Transverse colon (tissue), 4 donors: ENCODE measurements at places on chromosomes 7 and 10. TPM values are rescaled to one million over a fixed set of nuclear protein-coding genes. Genes with fewer than 3 reads are reported as not detected.

The SLC26A3 gene
- 1,864 TPM for total RNA-seq

The IDI2 gene
- total RNA-seq = not detected

The CLRN3 gene
- 167 TPM for total RNA-seq

The TAC1 gene
- 2.7 TPM for total RNA-seq

The ADIRF gene
- 43.4 TPM for total RNA-seq

The CNNM1 gene
- total RNA-seq = 0.41 TPM

DNA sequence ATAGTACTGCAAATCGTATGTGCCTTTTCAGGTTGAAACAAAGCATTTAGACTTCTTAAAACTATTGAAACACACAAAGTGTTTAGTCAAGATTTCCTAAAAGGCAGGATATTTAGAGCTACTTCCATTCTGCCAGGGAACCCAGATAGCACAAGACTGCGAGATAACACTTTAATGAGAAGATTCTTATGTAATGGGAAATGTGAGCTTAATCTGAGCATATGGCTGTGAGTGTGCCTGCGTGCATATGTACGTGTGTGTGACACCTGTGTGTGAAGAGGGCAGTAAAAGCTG is 14.3 kb upstream of the JCAD start:
- no peak for DNase-seq
- no peaks in the 10 kb centered on the region for H3K4me1 ChIP-seq
- H3K27ac ChIP-seq = no peak overlapping the region

DNA sequence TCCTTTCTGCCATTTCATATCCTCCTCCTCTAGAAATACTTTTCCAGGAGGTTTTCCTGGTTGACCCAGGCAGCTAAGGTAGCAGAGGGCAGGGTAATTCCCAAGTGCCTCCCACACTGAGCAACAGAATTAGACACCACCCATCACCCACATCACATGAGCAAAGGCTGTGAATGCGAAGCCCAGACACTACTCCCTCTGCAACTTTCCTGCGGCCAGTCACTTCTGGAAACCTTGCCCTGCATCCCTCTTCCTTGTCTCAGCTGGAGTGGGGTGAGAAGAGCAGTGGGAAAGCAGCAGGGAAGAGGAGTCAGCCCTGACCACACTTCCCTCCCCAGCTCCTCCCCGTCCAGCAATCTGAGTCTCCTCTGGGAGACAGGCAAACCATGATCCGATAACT is 15.2 kb downstream of the TMEM176B start:
- no peak overlapping the region for H3K4me3 ChIP-seq
- H3K27me3 ChIP-seq = no peaks in the 10 kb centered on the region
- H3K27ac ChIP-seq = peak overlapping the region; percentile 83

- H3K36me3 ChIP-seq = no peaks in the 10 kb centered on the region
- H3K4me3 ChIP-seq = no peak overlapping the region
- no peak overlapping the region for H3K27ac ChIP-seq
- no peaks in the 10 kb centered on the region for H3K27me3 ChIP-seq
- H3K4me1 ChIP-seq = no peaks in the 10 kb centered on the region
- no peak for DNase-seq
These were observed 12.6 kb downstream of the MYPN start for GRCh38 chr10:68121852-68122251.

DNA sequence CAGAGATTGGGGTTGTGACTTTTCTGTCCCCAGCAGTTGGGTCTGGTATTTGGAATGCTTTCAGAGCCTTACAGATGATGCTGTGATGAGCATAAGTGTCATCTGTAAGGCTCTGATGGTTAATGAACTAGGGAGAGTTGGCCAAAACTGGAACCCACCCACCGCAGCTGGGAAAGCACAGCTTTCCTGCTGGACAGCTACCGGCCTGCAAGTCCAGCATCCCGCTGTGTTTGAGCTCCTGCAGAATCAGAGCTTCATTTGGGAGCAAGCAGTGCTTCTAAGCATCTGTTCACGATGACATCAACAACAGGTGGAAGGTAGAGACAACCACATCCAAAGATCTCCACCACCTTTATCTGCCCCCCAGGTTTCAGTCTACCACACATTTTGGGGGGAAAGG is 11.7 kb downstream of the UCN3 start:
- DNase-seq = no peak
- H3K27me3 ChIP-seq = peaks cover 3% of the 10 kb centered on the region
- no peaks in the 10 kb centered on the region for H3K36me3 ChIP-seq
- no peaks in the 10 kb centered on the region for H3K4me1 ChIP-seq
- H3K27ac ChIP-seq = no peak overlapping the region

DNA sequence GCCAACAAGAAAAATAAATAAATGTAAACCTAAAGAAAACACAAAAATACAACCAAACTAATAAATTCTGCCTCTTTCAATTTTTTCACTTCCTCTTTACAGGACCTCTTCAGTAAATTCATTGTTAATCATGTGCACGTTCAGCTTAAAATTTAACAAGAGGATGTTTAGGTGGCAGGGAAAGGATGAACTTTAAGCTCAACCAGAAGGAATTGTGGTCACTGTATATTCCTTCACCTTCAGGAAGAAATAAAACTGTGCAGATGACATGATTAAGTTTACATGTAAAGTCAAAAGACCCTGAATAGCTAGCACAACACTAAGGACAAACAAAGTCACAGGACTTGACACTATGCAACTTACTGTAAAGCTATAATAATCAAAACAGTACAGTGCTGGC is 33.0 kb downstream of the KIF5B start:
- H3K4me1 ChIP-seq = peaks cover 7% of the 10 kb centered on the region
- no peak overlapping the region for H3K4me3 ChIP-seq
- H3K27ac ChIP-seq = no peak overlapping the region
- DNase-seq = no peak

DNA sequence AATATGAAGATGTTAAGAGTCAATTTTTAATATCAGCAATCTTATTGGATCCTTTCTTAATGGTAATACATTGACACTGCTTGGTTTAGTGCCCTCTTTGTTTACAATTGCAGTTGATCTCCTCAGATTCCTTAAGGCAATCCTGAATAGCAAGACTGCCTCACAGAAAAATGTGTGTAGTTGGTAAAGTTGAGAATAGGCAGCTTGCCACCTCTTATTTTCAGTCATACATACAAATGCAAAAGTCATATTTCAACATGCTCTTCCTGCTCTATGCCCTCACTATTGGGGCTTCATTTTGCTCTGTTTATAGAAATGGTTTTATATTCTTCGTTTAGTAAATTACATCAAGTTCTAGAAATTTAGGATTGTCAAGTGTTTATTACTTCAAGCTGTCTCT is 661.1 kb upstream of the ANKRD30A start:
- no peak overlapping the region for H3K4me3 ChIP-seq
- H3K27me3 ChIP-seq = no peaks in the 10 kb centered on the region
- no peak for DNase-seq
- H3K4me1 ChIP-seq = no peaks in the 10 kb centered on the region

- no peaks in the 10 kb centered on the region for H3K27me3 ChIP-seq
- no peak overlapping the region for H3K4me3 ChIP-seq
- H3K4me1 ChIP-seq = peaks cover 29% of the 10 kb centered on the region
- H3K36me3 ChIP-seq = no peaks in the 10 kb centered on the region
- H3K27ac ChIP-seq = no peak overlapping the region
- no peak for DNase-seq
These were observed 39.0 kb downstream of the TNRC18 start for GRCh38 chr7:5384618-5385017.

DNA sequence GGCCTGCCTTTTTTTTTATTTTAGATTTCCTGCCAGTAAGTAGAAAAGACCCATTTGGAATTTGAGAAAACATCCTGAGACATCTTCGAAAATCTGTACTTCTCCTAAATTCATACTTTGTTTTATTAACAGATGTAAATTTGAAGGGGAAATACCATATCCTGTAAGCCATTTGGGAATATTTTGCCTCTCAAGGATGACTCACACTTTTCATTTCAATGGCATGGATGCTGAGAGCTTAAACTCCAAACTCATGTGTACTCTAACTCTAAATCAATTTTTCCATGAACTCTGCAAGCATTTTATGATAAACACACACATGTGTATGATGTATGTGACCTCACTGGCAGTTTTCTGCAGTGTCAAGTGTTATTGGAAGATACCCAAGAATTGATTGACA is 89.0 kb downstream of the SEMA3A start:
- H3K36me3 ChIP-seq = no peaks in the 10 kb centered on the region
- H3K4me1 ChIP-seq = no peaks in the 10 kb centered on the region
- DNase-seq = no peak
- H3K27me3 ChIP-seq = no peaks in the 10 kb centered on the region
- no peak overlapping the region for H3K27ac ChIP-seq

- H3K27me3 ChIP-seq = no peaks in the 10 kb centered on the region
- no peak overlapping the region for H3K4me3 ChIP-seq
- H3K27ac ChIP-seq = no peak overlapping the region
- H3K4me1 ChIP-seq = no peaks in the 10 kb centered on the region
- H3K36me3 ChIP-seq = no peaks in the 10 kb centered on the region
These were observed 676.3 kb upstream of the STEAP1 start for GRCh38 chr7:89477991-89478390.

GRCh38 chr10:61830846-61831273 is 70.6 kb upstream of the ARID5B start:
- no peaks in the 10 kb centered on the region for H3K36me3 ChIP-seq
- no peak overlapping the region for H3K27ac ChIP-seq
- H3K4me1 ChIP-seq = peaks cover 12% of the 10 kb centered on the region
- no peak for DNase-seq

DNA sequence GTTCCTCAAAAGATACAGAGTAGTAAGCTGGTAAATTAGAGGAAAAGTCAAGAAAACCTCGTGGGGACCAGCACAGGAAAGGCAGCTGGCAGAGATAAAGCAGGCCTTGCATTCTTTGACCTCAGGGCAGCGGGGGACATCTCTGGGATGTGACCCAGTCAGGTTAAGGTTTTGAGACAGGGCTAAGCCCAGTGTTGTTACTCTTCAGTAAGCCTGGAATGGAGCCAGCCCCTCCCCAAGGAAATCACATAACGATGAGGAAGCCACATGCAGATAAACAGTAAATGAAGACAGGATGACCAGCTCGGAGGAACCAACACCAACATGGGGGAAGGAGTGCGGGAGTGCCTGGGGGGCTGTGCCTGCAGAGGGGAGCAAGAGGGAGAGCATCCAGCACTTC is 99.6 kb downstream of the JAZF1 start:
- H3K4me3 ChIP-seq = no peak overlapping the region
- no peak overlapping the region for H3K27ac ChIP-seq
- no peaks in the 10 kb centered on the region for H3K27me3 ChIP-seq
- no peaks in the 10 kb centered on the region for H3K36me3 ChIP-seq
- DNase-seq = peak; percentile 24

- no peak overlapping the region for H3K4me3 ChIP-seq
- H3K27ac ChIP-seq = peak overlapping the region; percentile 78
- peaks cover 13% of the 10 kb centered on the region for H3K4me1 ChIP-seq
These were observed 53.5 kb upstream of the TNS3 start for GRCh38 chr7:47635091-47636080.

GRCh38 chr10:90857635-90858460 is at the start of gene HTR7:
Gene HTR7 (minus strand): TSS chr10:90858039. CDS start chr10:90857671, 368 bp downstream.
- peak within 1 kb of the TSS; percentile 74 for H3K27ac ChIP-seq
- DNase-seq = peak; percentile 57
- H3K4me1 ChIP-seq = peaks cover 3% of the 10 kb centered on the region
- H3K4me3 ChIP-seq = peak within 1 kb of the TSS; percentile 67

- peak; percentile 54 for DNase-seq
- peak overlapping the region; percentile 56 for H3K27ac ChIP-seq
- no peaks in the 10 kb centered on the region for H3K27me3 ChIP-seq
- no peaks in the 10 kb centered on the region for H3K4me1 ChIP-seq
- H3K4me3 ChIP-seq = no peak overlapping the region
These were observed 307.4 kb upstream of the AOAH start for GRCh38 chr7:37031571-37032257.

- no peaks in the 10 kb centered on the region for H3K36me3 ChIP-seq
- DNase-seq = no peak
- H3K4me3 ChIP-seq = no peak overlapping the region
- no peaks in the 10 kb centered on the region for H3K4me1 ChIP-seq
- peaks cover 3% of the 10 kb centered on the region for H3K27me3 ChIP-seq
These were observed 33.6 kb downstream of the CTNNA3 start for GRCh38 chr10:67662415-67662814.

GRCh38 chr10:121058082-121058481 is 206.9 kb downstream of the WDR11 start:
- H3K4me3 ChIP-seq = no peak overlapping the region
- no peak for DNase-seq
- H3K27ac ChIP-seq = no peak overlapping the region
- H3K36me3 ChIP-seq = no peaks in the 10 kb centered on the region

DNA sequence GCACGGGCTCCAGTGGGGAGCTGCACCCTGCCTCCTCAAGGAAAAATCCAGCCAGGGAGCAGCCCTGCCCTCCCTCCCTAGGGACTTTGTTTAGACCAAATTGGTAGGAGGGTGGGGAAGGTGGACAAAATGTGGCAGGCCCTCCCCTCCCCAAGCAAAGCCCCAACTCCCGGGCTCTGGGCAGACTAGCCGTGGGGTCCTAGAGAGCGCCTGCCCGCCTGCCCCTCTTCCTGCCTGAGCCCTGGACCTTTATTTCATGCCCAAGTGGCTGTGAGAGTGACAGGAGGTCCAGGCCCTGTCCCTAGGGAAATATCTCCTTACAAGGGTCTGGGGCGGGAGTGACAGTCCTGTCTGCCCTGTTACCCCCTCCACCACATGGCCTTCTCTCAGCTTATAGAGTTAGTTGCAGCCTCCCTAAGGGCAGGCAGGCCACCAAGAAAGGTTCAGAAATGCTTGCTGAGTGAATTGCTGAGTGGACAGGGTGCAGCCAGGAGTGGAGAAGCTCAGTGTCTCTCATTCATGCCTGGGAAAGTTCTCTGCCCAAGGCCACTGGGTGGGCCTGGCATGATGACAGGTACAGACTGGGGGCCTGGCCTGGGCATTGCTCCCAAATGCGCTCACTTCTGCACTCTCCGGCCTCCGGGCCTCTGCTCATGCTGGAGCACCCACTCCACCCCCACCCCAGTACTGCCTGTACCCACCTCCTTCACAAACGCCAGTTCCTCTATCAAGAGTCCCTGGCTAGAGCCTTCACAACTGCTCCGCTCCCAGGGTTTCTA is 25.2 kb downstream of the DNAJB12 start:
- peaks cover 56% of the 10 kb centered on the region for H3K4me1 ChIP-seq
- DNase-seq = no peak
- no peaks in the 10 kb centered on the region for H3K36me3 ChIP-seq
- H3K27ac ChIP-seq = no peak overlapping the region
- H3K4me3 ChIP-seq = no peak overlapping the region
- no peaks in the 10 kb centered on the region for H3K27me3 ChIP-seq

- no peaks in the 10 kb centered on the region for H3K4me1 ChIP-seq
- no peaks in the 10 kb centered on the region for H3K36me3 ChIP-seq
- no peak overlapping the region for H3K27ac ChIP-seq
- H3K4me3 ChIP-seq = no peak overlapping the region
These were observed 12.9 kb downstream of the MTPN start for GRCh38 chr7:135964274-135964673.

GRCh38 chr10:51231754-51232153 is 157.5 kb downstream of the PRKG1 start:
- peak overlapping the region; percentile 44 for H3K27ac ChIP-seq
- H3K27me3 ChIP-seq = no peaks in the 10 kb centered on the region
- peaks cover 3% of the 10 kb centered on the region for H3K4me1 ChIP-seq
- no peaks in the 10 kb centered on the region for H3K36me3 ChIP-seq

GRCh38 chr10:93357680-93358079 is 124.5 kb downstream of the MYOF start:
- no peak overlapping the region for H3K27ac ChIP-seq
- DNase-seq = no peak
- H3K36me3 ChIP-seq = no peaks in the 10 kb centered on the region
- no peaks in the 10 kb centered on the region for H3K4me1 ChIP-seq
- H3K27me3 ChIP-seq = no peaks in the 10 kb centered on the region
